Natural killer cell treated with Interleukin-12 subunit alpha and Interleukin-12 subunit beta and Interleukin-15 and Interleukin-18, amount 100 ng/mL, for 72 hours (primary cell): ENCODE measurements at places on chromosomes 3 and 15.

GRCh38 chr15:58770519-58770856, 614 bp upstream of the MINDY2 start:
- no peak for DNase-seq

GRCh38 chr3:45409921-45410320, 21.5 kb downstream of the LARS2 start:
- no peak for DNase-seq

DNA sequence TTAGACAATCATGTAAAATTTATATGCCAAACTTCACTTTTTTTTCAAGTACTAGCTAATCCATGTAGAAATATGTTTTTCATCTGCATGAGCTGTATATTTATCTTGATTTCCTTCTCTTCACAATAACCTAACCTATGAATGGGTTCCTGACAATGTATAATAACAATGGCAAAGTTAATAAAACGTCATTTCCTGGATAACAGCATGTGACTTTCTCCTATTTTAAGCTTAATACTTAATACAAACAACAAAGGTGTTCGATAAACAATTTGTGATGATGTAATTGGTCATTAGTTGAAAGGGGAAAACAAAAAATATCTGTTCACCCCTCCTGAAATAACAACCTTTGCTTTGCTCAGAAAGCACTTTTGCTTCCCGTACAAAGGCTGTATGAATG, 20.4 kb downstream of the CD200 start:
- no peak for DNase-seq

- DNase-seq, result no peak
Measured at GRCh38 chr15:98142572-98142971, 182.1 kb downstream of the ARRDC4 start.

- no peak for DNase-seq
Measured at GRCh38 chr3:57956119-57956832, 51.9 kb upstream of the FLNB start.

- DNase-seq, result no peak
Measured at GRCh38 chr3:67943546-67943945, 289.1 kb upstream of the SUCLG2 start.

DNA sequence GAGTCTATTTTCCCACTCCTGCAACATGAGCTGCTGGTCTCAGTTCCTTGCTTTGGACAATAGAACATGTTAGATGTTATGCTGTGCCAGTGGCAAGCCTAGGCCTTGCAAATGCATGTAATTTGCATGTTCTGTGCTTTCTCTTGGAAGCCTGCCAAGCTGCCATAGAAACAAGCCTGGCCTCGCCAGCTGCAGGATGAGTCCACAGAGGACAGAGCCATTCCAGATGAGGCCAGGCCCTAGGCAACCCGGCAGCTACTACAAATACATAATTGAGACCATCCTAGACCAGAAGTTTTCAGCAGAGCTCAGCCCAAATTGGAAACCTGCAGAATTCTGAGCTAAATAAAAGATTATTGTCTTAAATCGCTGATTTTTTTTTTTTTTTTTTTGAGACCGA, 39.6 kb downstream of the TRIM69 start:
- no peak for DNase-seq

GRCh38 chr3:48187579-48188265, 495 bp downstream of the CDC25A start:
- no peak for DNase-seq
